Cortex of kidney (tissue), 1 donor: ENCODE measurements at places on chromosomes 2 and 18.

GRCh38 chr2:182359990-182360662, 66.7 kb downstream of the PDE1A start:
- no peak for DNase-seq

GRCh38 chr18:35949090-35949489, 23.4 kb upstream of the RMP24 start:
- no peak for DNase-seq

- no peak for DNase-seq
Observed at GRCh38 chr18:74506448-74507084, 10.4 kb downstream of the CNDP2 start.

DNA sequence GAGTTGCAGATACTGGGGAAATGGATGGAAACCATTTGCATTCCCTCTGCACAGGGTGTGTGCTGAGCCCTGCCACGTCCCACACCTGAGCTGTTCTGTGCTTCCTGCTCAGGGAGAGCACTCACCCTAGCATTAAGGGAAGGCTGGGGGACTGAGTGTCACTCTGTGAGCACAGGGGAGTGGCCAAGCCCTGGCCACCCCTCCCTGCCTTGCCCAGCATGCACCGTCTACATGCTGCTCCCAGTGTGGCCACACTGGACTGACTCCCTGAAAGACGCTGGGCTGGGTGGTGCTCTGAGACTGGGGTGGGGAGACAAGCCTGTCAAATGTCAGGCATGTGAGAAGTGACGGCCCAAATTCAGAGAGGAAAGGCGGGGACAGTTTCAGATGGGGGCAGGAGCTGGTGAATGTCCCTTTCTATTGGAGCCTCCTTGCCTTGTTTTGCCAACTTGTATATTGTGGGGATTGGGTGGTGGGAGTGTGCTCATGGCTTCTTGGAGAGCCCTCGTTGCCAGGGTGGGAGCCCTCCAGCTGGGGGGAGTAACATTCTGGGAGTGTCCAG, 298.4 kb upstream of the HS6ST1 start:
- DNase-seq: no peak
